ENCODE measurements at places on chromosomes 6 and 20.

- no peak for DNase-seq
Measured at GRCh38 chr6:158311193-158311592, 1.1 kb upstream of the TULP4 start.

GRCh38 chr6:29965873-29966601, 23.7 kb downstream of the HLA-A start:
- DNase-seq: no peak

- DNase-seq: no peak
Measured at GRCh38 chr20:35462351-35462750, 7.0 kb downstream of the CEP250 start.

DNA sequence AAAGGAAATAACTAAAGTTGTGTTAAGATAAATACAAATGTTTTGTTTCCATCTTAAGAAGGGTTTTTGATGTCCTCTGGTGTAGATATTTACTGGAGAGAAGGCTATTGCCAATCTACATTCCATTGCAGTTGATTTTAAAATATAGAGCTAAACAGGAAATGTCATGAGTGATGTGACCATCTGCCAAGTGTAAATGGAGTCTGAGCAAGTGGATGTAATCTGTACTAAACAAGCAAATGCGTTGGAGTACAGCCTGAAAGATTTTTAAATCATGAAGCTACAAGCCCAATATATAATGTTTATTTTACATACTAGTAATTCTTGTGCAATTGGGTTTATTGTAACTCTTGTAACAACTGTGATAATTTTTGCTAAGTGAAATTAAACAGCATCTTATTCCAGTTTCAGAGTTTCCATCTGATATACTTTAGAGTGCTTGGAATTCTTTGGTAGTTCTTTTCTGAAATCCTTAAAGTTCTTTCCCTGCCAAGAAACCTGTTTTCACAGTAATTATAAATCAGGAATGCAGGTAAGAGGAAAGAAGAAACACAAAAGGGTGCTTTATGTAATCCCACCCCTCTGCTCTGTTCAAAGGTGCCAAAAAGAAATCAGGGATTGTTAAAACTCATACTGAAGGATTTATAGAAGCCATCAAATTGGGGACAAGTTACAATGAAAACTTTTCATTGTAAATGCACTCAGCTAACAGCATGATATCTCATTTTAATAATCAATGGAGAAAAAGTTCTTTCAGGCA, 47.2 kb upstream of the FLRT3 start:
- DNase-seq: no peak

DNA sequence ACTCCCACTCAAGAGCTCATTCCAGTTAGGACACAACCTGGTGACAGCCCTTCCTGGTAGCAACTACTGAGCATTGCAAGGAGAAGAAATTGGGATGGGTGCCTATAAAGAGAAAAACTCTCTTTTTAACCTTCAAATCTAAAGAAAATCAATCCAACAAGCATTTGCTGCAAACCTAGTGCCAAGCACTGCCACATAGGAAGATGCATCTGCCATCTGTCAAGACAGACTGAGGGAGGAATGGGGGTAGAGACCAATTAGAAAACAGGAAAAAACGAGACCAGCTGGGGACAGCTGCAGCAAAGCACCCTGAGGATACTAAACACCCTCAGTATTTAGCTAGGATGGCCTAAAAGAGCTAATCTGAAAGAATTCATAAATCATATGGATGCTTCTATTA, 27.9 kb downstream of the HLA-DMB start:
- DNase-seq: no peak

GRCh38 chr6:167546611-167547327, 221.9 kb downstream of the TTLL2 start:
- DNase-seq: no peak

- DNase-seq: no peak
Measured at GRCh38 chr6:2795162-2795561, 30.0 kb downstream of the WRNIP1 start.

GRCh38 chr20:13265941-13266340, 44.9 kb downstream of the ISM1 start:
- DNase-seq: no peak

GRCh38 chr6:147802459-147802858, 294.0 kb downstream of the SAMD5 start:
- DNase-seq: no peak

DNA sequence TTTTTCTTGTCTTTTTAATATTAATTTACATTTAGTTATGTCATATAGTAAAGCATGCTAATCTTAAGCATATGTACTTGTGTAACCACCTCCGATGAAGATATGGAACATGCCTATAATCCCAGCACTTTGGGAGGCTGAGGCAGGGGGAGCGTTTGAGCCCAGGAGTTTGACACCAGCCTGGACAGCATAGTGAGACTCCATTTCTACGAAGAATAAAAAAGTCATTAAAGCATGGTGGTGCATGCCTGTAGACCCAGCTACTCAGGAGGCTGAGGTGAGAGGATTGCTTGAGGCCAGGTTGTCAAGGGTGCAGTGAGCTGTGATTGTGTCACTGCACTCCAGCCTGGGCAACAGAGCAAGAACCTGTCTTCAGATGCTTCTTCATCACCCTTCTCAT, 628.8 kb upstream of the FLRT3 start:
- DNase-seq: no peak

DNA sequence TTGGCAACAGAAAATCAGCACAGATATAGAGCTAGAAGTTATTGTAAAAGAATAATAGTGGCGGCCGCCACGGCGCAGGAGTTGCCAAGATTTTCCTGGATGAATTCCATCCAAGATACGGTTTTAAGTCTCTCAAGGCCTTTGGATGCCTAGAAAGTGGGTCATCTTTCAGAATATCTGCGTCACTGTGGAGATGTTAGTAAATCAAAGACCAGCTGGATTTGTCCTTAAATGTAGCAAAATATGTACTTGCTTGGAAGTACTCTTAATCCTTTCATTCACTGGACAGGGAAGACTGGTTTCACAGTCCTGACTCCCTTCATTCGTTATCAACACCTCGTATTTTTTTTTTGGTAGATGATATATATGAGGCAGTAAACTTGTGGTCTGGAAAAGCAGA, 83.0 kb downstream of the SLC22A3 start:
- no peak for DNase-seq

DNA sequence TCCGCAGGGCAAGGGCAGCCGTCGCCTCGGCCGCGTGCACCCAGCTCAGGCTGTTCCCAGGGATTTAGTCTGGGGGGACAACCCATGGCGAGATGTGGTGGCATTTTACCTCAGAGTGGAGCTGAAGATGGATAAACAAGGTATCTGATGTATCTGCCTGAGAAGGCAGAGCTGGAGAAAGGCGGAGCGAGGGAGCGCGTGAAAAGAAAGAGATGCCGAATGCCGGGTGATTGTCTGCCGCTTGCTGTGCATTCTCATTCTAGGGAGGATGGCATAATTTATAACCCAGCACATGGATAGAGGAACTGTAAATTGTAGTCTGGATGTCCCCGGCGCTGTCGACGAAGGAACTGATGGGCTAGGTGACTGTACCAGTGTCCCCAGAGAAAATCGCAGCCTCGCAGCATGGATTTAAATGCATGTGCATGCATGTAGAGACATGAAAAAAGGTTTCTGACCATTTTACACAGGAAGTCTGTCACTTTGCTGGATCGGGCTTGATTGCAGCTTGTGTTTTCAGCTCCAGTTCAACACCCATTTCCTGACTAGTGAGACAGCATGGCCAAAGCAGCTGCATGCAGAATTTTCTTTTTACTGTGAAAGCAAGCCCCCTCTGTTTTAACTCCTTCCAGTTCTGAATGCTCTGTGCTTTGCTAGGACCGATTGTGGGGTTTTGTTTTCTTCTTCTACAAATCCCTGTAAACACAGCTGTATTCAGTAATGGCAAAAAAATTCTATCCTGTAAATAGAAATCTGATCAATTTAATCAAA, 149.7 kb downstream of the PRL start:
- DNase-seq: no peak

GRCh38 chr6:9553002-9553401, 861.9 kb downstream of the TFAP2A start:
- DNase-seq: no peak

DNA sequence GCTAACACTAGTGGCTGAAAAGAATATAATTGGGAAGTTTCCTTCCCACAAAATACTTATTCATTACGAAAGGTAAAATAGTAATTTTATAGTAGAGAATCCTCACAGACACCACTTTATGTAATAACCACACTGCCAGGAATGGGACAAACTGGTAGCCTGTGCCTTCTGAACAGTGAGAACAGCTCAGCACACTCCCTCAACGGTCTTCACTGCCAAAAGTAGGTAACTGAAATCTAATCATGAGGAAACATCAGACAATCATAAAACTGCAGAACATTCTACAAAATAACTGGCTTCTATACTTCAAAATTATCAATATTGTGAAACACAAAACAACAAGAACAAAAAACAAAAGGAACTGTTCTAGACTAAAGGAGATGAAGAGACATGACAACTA, 44.1 kb downstream of the NUP153 start:
- no peak for DNase-seq

Measured in GM18507 (cell line).